Neural crest cell (in vitro differentiated cells): ENCODE measurements at places on chromosomes 7 and 10.
A peak's percentile ranks its signal among the peaks of the same experiment; 100 is the strongest.

DNA sequence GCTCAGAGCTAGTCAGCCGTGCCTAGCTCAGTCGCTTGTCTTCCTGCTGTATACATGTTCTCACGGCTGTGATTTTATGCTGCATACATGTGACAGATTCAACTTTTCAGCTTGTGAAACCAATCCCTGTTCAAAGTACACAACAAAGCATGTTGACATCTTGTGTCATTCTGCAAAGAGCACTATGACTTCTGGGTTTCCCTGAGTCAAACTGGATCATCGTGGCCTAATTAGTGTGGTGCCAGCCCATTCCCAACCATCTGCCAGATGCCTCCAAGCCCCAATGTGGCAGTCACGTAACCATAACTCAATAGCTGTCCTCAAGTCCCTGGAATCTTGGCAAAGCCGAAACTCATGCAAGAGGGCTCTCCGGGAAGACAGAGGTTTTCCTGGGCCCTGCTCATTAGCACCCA lies 144.8 kb downstream of the MYOF start:
- no peak for DNase-seq

- no peak for DNase-seq
Measured at GRCh38 chr7:130021105-130021834, 29.9 kb downstream of the ZC3HC1 start.

GRCh38 chr7:34761627-34762026 lies 103.6 kb downstream of the NPSR1 start:
- DNase-seq: no peak

DNA sequence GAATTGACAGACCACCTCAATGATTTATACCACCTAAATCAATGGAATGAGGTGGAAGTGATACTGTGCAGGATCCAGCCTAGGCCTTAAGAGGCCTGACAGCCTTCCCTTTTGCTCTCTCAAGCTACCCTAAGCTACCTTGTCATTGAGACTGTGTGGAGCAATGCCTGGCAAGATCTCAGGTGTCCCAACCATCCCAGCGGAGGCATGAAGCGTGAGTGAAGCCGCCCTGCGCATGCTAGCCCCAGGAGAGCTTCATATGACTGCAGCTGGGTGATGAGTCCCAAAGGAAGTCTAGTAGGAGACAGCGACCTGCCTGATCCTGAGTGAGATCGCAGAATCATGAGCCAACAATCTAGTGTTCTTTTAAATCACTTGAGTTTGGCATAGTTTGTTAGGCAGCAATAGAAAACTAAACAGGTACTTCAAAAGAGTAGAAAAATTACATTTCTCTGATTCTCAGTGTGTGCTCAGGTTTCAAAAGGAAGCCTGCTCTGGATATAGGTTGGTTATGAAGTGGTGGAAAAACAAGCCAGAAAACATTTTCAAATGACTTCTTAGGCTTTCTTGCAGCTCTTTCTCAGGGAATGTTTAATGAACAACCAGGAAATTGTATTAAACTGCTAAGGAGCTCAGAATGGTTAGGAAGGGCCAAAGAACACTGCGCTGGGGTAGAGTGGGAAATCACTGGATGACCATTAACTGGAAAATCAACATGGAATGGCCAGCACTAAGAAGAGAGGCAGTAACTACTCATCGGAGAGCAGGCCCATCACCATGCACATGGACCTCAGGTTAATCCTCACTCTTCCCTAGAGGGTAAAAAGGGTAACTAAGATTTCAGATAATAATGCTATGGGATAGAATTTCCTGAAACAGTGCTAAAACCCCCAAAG lies 535.2 kb downstream of the PHTF2 start:
- no peak for DNase-seq

GRCh38 chr7:112886208-112886607 lies 96.0 kb upstream of the TMEM168 start:
- no peak for DNase-seq

- peak; percentile 84 for DNase-seq
Measured at GRCh38 chr7:123154231-123154860, 45.4 kb downstream of the SLC13A1 start.

GRCh38 chr10:94902570-94902969 lies 35.9 kb upstream of the CYP2C9 start:
- DNase-seq: no peak

DNA sequence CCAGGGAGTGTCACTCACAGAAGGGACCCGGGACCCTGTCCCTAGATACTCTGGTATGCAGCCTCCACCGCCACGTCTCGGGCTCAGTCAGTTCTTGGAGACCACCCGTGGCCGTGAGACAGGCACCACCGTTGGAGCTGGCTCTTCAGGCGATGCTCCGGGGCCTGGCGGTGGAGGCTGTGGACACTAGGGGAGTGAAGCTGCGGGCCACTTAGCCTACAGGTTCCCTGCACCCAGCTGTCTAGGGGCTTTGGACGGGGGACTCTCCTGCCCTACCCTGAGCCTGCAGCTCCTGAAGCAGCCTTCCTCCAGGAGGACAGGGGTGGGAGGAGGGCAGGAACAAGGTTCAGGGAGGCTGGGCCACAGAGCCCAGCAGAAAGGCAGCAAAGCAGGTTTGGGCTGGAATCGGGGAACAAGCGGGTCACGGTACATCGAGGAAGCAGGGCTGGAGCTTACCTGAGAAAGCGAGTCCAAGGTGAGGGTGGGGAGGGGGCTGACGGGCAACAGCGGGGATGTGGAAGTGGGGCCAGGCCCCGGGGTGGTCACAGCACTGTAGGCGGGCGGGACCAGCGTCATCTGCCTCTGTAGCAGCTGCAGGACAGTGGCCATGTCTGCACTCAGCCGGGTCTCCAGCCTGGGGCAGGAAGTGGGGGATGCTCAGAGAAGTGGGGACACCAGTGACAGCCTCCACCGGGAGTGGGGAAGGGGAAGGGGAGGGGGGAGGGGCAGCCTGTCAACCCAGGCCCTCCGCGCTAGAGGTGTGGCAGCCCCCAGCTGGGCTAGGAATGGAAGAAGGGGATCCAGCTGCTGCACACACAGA lies 31.5 kb downstream of the KCNH2 start:
- DNase-seq: no peak

GRCh38 chr7:2805213-2805944 lies 38.7 kb downstream of the GNA12 start:
- no peak for DNase-seq

DNA sequence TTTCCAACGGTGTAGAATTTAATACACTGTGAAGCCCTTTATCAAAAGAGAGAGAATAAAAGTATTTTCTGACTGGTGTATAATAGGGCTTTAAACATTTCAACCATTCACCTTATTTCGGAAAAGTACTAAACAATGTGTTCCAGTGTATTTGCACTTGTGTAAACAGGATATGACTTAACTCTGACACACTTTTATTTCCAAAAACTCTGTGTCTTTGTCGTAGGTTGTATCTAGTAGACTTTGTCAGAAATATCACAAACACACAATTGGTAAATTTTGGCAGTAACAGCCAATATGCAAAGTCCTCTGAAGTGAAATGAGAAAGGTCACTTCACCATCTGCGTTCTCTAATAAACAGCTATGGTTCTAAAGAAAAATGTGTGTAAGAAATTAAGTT lies 10.3 kb upstream of the TSPAN13 start:
- no peak for DNase-seq

GRCh38 chr7:26365077-26365900 lies 73.6 kb downstream of the SNX10 start:
- DNase-seq: peak; percentile 46

GRCh38 chr10:95363303-95363912 lies 72.6 kb upstream of the PDLIM1 start:
- DNase-seq: peak; percentile 58

DNA sequence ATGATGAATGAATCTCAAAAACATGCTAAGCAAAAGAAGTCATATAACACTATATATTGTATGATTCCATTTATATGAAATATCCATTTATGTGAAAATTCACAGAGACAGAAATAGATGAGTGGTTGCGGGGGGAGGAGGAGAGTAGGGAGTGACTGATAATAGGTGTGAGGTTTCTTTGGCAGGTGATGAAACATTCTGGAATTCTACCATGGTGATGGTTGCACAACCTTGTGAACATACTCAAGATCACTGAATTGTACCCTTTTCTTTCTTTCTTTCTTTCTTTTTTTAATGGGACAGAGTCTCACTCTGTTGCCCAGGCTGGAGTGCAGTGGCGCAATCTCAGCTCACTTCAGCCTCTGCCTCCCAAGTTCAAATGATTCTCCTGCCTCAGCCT lies 10.7 kb downstream of the SVOPL start:
- DNase-seq: no peak

- no peak for DNase-seq
Measured at GRCh38 chr10:52437205-52437646, 123.1 kb downstream of the DKK1 start.

DNA sequence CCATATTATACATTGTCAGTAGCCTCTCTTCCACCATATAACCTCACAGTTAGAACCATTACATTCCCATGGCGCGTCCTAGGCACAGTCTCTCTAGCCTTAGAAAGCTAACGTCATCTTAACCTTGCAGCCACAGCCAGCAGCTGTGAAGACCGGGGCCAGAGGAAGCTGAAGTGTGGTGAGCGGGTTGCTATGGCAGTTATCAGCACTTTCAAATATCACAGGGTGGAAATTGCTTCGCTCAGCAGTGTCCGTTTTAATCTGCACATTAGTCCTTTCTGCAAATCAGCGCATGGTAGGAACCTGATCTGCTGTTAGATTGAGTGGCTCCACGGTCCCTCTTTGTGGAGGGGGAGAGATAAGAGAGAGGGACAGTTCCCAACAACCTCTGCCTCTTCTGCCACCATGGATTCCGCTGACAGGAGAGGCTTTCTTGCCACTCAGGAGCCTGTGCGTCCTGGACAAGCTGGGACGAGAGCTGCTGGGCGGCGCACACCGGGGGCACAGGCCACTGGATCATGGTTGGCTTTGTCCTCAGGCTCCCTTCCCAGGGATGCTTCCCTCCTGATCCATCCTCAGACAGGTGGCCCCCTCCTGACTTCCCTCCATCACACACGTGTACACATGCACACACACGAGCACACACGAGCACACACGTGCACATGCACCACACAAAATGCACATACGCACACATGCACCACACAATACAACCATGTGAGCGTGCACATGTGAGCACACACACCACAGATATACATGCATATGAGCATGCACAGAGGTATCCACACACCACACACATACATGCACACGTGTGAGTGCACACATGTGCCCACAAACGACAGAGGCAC lies 93.8 kb downstream of the WDR37 start:
- DNase-seq: no peak

- no peak for DNase-seq
Measured at GRCh38 chr10:44071479-44071878, 313.4 kb downstream of the CXCL12 start.

DNA sequence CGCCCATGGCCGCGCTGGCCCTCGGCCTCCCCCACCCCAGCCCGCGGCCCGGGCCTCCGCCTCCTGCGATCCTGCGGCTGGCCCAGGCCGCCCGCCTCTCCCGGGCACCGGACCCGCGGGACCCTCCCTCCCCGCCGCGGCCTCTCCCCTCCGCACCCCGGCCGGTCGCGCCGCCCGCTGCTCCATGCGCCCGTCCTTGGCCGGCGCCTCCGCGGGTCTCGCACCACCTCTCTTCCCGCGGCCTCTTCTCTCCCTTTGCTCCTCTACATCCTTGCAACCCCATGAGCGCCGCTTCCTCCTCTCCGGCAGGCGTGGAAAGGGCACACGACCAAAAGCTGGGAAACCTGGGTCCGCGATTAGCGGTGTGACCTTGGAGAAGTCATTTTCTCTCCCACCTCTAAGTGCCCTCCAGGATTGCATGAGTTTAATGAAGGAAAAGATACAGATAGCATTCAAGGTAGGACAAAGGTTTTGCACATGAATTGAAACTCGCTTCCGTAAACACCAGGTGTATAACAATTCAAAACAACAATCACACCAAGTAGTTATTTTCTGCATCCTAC lies 448 bp upstream of the SRPK2 start:
- no peak for DNase-seq

- DNase-seq: no peak
Measured at GRCh38 chr10:72794260-72794659, 99.3 kb upstream of the OIT3 start.

DNA sequence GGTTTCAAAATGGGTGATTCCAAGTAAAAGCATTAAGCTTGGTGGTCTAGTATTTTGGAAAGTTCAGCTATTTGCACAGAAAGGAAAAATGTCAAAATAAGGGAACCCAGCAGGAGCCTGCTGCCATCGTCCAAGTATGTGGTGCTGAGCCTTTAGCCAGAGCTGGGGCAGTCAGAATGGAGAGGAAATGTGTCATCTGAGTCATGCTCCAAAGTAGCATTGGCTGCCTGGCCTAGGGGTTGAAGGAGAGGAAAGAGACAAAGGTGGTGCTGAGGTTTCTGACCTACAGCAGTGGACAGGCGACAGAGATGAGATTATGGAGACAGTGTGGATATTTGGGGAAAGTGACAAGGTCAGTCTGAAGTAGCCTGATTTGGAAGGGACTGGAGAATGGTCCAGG lies 103.9 kb downstream of the PLCE1 start:
- no peak for DNase-seq

- DNase-seq: no peak
Measured at GRCh38 chr10:132062641-132063390, 2.9 kb upstream of the JAKMIP3 start.

GRCh38 chr7:149154056-149154455 lies 6.8 kb downstream of the ZNF398 start:
- DNase-seq: no peak

DNA sequence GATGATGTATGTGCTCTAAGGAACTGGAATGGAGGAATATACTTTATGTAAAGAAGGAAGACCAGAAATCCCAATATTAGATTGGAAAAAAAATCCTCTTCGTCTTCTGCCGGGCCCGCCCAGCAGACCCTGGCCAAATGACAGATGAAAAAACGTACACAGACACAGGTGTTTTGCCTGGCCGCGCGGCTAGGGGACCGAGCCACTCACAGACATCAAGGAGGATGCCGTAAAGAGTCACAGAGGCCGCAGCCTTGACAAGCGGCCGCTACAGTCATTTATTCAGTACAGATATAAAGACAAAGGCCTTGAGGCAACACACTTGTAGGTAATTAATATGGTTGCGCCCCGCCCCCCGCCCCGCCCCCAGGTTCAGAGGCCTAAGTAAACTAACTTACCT lies 594.1 kb downstream of the GRM8 start:
- DNase-seq: no peak

DNA sequence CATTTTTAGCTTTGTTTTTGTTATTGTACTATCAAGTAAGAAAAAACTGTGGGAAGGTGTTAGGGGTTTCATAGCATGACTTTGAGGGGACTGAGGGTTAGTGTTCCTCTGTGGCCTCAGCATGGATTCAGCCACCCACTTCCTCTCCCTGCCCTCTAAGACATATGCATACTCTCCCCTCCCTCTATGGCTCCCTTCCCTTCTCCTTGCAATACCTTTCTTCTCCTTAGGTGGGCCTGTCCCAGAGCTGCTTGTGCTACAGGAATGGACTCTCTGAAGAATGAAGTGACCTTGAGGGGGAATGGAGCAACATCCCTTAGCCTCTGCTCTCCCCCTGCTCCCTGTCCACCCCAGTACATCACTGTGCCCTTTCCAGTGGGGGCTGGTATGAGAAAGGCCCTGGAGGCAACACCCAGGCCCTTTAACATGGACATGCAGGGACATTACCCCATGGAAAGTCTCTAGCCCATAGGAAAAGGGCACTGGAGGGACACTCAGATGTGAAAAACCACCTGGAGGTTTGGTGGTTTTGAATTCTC lies 22.4 kb downstream of the CDH23 start:
- no peak for DNase-seq

- DNase-seq: no peak
Measured at GRCh38 chr10:123840714-123841113, 50.9 kb downstream of the CPXM2 start.
